ENCODE measurements at places on chromosomes 2 and 18.

- no peak for DNase-seq
Measured at GRCh38 chr2:197908156-197908555, 103.8 kb downstream of the PLCL1 start.

DNA sequence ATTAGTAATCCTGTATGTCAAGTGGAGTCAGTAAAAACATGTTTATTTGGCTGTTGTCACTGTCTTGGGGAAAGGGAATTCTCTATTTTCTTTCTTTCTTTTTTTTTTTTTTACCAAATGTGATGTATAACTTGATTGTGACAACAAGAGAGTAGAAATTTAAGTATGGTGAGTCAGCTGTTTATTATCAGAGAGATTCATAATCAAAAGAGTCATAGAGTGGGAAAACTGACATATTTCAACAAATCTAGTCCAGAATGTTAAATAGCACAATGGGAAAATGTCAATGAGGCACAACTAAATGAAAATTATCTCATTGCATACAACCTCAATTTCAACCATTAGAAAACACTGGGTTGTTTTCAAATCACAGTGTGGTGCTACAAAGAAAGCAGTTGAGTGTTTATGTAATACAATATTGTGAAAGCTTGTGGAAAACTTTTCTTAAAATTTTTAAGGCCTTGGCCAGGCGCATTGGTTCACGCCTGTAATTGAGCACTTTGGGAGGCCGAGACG, 111.9 kb upstream of the DTNA start:
- peak; percentile 64 for DNase-seq

DNA sequence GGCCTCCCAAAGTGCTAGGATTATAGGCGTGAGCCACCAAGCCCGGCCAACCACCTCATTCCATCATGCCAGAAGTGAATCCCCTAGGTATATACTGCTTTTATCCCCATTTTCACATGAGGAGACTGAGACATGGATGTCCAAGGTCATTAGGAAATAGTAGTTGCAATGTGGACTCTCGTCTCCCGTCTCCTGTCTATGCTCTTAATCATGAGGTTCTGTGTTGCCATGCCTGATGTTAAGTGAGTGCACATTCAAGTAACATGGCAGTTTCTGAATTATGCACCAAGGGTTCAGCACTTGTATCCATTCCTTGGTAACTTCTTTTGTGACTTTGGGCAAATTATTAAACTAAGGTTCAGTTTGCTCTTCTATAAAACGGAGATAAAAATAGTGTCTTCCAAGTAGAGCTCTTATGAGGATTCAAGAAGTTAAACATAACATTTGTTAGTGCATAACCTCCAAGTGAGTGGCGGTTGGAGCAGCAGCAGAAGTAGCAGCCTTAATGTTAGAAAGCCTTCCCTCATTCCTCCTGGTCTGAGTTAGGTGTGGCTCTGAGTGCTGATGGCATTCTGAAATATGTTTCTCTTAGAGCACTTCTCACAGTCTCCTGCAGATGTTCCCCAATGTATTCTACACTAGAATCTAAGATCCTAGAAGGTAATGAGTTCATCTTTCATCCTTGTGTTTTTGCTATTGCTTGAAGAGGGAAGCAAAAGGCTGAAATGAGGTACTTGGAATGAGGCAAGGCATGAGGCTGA, 21.9 kb downstream of the SOCS6 start:
- DNase-seq: no peak

- peak; percentile 53 for DNase-seq
Measured at GRCh38 chr2:52658598-52658997, 1109.0 kb upstream of the CHAC2 start.

GRCh38 chr2:696999-697627, 19.9 kb upstream of the TMEM18 start:
- DNase-seq: no peak

GRCh38 chr2:40256649-40257048, 195.2 kb downstream of the SLC8A1 start:
- DNase-seq: no peak

DNA sequence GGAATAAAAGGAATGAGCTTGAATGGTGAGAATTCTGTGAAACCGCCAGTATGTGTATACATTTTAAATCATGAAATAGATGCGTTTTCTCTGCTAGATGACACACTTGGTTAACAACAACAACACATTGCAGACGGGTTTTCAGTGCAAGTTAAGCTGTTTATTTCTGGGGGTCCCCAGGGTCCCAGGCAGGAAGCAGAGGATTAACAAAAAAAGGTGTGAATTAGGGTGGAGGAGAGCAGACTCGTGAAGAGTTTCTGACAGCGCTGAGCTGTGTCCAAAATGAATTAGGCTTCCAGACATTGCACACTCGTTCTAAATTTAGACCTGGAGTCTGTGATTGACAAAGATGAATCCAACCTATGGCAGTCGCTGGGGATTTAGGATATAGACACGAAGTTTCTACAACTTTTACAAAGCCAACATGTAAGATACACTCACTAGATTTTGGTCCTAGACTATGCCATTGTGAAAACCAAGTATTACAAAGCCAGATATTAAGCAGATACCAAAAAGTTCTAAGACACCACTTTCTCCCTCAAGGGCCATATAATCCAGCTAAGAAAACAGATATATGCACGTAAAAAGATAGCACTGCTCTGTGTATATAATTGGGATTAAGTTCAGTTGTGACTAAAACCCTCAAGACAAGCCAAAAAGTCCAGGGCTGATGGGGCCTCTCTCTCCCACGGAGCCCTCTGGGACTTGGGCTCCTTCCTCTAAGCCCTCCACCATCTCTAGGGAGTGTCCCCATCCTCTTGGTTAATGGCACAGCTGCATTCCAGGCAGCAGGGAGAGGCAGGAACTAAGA, 120.2 kb downstream of the ACAA2 start:
- no peak for DNase-seq

GRCh38 chr2:159226608-159227385, 59.7 kb downstream of the WDSUB1 start:
- no peak for DNase-seq

DNA sequence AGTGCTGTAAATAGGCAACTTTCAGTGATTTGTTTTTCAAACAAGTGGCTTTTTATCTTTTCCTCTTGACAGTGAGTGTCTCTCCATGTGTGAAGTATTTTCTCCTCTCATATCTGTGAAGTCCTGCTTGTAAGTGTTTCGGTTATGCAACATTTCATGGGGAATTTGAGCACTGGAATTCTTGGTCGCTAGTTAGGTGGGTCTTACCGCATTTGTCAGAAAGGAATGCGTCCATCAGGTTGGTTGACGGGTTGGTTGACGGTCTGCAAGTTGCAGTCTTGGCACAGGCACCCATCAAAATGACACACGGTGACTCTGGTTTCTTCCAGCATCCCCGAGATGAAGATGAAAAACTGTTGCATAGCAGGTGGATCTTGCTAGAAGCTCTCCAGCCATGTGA, 109.8 kb downstream of the AGAP1 start:
- DNase-seq: no peak

DNA sequence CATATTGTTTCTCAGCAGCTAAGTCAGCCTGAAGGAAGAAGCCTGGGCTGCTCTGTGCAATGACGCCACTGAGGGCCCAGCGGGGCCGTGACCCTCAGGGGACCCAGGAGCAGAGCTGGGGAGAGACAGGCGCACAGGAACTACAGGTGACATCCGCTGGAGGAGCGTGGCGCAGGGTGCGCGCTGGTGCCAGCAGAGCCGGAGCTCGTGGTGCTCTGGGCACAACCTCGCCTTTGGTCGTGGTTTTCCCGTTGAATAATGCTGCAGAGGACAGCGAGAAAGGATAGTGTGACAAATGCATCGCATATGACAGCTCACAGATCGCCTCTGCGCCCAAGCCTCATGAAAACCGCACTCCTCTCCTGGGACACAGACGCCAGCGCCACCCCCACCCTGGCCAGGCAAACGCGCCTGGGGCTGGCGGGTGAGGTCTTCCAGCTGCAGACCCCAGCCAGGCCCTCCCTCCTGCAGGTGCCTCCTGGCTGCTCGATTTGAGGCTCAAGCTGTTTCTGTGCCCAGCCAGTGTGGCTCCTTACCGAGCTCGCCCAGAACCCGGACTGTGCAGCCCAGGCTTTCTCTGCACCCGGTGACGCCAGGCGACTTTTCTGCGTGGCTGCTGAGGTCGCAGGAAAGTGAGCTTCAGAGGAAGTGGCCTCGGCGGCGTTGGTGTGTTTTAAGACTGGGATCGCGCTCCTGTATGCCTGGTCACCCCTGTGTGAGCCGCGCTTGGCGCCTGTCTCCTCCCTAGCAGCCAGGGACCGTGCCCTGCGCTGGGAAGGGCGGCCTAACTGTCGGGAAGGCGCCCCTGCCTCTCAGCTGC, 583.1 kb upstream of the HS6ST1 start:
- no peak for DNase-seq

DNA sequence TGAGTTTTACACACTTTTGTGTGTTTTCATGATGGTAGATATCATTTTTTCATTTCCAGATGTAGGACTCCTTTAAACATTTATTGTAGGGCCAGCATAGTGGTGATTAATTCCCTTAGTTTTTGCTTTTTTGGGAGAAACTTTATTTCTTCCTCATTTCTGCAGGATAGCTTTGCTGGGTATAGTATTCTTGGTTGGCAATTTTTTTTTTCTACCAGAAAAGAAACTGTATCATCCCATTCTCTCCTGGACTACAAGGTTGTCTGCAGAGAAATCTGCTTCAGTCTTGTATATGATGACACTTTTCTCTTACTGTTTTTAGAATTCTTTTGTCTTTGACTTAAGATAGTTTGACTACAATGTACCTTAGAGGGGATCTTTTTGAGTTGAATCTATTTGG, 37.8 kb upstream of the RHOB start:
- no peak for DNase-seq

DNA sequence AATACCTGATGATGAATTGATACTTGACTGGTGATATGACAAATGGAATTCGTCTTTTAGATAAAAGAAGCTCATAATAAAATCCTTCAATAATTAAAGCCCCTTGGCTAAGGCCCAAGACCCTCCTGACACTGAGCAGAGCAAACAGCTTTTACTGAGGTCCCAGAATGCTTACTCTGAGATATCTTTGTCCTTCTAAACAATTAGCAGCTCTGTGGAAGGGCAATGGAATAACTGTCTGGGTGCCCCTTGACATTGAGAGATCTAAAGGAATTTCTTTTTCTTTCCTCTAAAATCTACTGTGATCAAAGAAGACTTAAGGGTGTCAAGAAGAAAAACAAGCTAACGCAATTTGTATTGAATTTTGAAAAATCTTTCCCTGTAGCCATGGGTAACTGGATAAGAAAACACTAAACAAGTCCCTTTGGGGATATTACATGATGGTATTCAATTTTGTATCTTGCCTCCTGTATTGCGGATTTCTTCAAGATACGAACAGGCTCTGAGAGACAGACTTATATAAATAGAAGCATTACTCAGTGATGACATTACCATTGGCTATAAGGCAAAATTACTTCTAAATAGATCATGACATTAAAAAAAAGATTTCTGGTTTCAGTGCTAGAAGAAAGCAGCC, 128.8 kb downstream of the MREG start:
- peak; percentile 26 for DNase-seq

DNA sequence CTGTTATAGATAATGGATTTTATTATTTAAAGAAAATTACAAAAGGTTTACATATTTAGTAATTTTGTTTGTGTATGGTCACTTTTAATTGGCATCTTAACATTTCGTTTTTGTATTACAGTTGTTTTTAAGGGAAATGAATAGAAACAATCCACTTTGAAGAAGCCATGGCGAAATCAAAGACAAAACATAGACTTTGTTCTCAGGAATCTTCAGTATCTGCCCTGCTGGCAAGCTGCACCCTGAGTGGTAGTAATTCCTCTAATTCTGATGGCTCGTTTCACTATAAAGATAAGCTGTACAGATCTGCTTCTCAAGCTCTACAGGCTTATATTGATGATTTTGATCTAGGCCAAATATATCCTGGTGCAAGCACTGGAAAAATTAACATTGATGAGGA, 2.7 kb downstream of the C18orf54 start:
- no peak for DNase-seq

DNA sequence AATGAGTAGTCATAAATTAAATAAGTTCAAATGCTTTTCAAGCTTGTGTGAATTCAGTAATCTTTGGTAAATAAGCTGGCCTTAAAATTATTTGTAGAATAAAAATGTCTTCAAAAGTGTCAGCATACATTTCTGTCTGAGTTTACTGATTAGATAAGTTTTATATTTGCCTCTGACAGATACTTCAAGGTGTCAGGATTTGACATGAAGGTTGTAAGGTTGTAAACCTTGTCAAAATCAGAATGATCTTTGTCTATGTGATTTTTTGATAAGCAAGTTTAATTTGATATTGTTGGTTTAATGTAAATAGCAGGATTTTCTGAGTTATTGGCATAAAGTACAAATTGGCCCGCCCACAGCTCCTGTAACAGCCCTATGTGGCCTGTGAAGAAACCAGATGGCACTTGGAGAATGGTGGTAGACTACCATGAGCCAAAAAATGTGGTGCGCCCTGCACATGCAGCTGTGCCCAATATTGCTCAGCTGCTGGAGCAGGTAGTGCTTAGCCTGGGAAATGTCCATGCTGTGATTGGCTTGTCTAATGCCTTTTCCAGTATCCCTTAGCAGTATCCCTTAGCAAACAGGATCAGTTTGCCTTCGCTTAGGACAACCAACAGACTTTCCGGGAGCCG, 188.0 kb upstream of the SPHKAP start:
- no peak for DNase-seq

DNA sequence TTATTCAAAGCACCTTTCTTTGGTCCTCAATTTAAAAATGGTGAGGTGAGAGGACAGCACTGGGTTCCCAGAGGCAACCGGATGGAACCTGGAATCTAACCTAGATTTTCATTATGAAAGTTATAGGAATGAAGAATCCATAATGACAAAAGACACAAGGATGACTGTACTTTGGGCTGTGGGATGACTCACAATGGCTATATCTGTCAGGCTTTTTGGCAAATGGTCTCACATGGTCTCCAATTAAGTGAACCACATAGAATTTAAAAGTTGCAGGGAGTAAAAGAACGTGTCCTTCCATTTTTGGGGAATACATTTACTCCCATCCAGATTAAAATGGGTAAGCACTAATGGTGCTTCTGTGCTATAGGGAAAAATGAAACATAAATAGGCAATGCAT, 31.8 kb upstream of the LYPD1 start:
- DNase-seq: no peak

DNA sequence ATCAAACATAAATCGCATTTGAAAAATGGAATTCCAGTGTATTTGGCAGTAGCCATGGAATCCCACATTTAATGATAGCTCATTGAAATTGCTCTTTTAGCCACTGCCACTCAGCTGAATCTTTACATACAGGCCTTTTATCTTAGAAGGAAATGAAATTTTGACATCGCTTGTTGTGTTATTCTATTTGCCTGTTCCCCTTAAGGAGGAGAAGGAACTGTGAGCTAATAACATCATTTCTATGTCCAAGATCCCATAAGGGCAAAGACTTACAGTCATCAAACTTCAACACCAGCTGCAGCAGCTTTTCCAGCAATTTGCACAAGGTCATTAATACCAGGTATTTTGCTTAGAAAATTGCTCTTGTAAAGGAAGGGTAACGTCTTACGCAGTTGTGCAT, 6.0 kb upstream of the PDCL3 start:
- DNase-seq: no peak

DNA sequence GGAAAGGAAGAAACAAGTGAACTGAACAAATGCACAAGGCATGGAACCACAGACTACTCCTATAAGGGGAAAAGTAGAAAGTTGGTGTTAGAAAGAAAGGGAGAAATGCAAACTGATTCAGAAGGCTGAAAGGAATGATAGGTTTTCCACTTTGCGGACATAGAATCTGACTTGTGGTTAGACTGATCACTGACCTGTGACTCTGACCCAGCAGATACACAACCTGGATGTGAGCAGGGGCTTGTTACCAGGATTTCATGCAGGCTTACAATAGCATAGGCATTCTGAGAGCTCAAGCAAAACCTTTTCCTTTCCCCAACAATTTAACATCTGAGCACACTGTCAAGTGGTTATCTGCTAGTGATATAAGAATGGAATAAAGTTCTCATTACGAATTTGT, 237.0 kb upstream of the CDH20 start:
- DNase-seq: no peak
